NCI-H748 treated with DMSO at 0.1 percent for 48 hours (cell line): ENCODE measurements at places on chromosomes 12 and 14.

DNA sequence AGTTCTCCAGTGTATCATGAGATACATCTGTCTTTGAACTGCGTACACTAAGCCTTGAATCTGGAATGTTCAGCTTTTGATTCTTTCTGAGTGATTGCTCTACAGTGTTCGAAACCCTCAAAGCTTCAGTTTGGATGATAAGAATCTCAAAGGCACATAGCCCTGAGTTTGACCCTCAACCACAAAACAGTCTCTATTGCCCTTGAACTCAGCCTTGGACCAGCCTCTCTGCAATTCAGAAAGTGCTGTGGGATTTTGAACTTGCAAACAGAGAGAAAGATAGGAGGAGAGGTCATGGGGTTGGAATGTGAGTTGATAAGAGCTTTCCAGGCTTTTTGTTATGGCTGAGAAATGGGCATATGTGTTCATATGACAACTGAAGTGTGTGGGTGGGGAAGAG, 100.3 kb downstream of the MYRFL start:
- no peak for DNase-seq

- DNase-seq: no peak
Observed at GRCh38 chr12:80299976-80300375, 144.1 kb upstream of the PTPRQ start.

DNA sequence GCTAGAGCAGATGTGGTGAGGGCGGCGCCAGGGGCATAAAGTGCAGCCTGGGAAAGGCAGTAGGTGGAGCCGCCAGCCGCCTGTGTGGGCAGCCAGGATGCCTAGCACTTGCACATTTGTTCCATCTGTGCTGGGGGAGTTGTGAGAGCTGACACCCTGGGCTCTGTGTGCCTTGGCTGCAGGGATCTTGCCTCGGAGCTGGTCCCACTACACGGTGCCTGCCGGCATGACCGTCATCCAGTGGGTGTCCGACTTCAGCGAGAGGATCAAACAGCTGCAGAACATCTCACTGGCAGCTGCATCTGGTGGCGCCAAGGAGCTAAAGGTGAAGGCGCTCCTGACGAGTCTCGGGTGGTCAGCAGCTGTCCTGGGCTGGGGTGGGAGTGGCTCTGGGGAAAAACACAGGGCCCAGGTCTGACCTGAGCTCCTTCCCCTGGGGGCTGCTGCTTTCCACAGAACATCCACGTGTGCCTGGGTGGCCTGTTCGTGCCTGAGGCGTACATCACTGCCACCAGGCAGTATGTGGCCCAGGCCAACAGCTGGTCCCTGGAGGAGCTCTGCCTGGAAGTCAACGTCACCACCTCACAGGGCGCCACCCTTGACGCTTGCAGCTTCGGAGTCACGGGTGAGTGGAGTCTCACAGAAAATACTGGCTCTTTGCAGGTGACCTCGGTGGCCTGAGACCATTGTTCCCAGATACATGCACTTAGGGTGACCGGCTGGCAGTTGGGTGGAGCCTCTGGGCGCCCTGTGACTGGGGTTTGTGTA, 37.4 kb downstream of the HSP90AA1 start:
- DNase-seq: no peak

DNA sequence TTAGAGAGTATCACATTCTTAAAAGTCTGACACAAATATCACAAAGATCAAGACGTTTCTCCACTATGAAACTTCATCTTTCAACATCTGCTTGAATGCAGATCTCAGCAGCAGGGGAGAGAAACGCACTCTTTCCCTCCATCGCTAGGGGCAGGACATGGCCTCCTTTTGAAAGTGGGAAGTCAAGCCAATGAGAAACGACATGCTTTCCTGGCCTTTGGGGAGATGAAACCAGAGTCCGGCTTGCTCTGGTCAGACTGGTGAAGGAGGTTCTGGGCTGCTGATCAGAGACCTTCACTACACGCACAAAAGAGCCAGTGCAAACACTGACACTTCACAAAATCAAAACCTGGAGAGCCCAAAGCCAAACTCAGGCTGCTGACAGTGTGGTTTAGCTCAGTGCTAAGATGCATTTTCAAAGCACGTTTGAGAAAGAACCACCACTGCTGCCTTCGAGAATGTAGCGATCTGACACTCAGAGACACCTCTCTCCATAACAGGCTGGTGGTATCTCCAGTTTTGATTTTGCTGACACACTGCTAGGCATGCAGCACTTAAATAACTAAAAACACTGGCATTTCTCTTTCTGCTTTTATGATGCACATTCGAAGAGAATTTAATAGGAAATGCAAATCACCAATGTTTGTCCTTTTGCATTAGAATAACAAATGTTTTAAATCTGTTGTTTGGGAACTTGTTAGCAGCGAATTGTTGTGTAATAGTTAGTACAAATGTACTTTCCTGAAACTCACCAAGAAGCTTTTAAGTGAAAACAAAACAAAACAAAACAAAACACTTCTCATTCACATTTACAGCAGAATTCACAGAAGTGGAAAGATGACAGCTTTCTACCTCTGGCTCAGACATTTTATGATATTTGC, 93.9 kb upstream of the OVCH1 start:
- DNase-seq: no peak

DNA sequence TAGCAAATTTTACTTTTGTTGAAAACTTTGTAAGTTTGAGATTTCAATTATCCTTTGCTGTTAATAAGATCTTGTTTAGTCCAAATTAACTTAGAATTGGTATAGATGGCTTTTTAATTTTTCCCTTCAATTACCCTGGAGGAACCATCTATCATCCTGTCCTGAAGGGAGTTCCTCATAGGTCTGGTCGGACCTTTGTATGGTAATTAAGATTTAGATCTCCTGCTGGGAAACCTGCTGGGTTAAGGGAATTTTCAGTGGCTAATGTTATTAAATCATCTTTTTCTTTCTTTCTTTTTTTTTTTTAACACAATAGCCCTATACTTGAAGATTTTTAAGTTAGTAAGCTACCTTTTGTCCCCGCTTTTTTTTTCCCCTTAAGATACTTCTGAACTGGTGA, 63.0 kb upstream of the PRMT8 start:
- DNase-seq: no peak

GRCh38 chr12:67506739-67507138, 141.8 kb upstream of the DYRK2 start:
- DNase-seq: no peak

GRCh38 chr12:4943067-4943937, 33.6 kb downstream of the KCNA1 start:
- DNase-seq: no peak

DNA sequence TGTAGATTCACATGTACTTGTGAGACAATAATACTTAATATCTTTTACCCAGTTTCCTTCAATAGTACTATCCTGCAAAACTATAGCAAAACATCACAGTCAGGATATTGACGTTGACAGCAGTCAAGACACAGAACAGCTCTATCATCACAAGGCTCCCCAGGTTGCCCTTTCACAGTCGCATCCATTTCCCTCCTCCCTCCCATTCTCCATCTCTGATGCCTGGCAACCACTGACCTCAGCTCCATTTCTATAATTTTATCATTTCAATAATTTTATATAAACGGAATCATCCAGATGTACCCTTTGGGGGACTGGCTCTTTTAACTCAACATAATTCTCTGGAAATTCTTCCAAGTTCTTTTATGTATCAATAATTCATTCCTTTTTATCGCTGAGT, 81.5 kb downstream of the PLXNC1 start:
- no peak for DNase-seq

GRCh38 chr14:104685216-104685997, 4.0 kb upstream of the INF2 start:
- DNase-seq: no peak

DNA sequence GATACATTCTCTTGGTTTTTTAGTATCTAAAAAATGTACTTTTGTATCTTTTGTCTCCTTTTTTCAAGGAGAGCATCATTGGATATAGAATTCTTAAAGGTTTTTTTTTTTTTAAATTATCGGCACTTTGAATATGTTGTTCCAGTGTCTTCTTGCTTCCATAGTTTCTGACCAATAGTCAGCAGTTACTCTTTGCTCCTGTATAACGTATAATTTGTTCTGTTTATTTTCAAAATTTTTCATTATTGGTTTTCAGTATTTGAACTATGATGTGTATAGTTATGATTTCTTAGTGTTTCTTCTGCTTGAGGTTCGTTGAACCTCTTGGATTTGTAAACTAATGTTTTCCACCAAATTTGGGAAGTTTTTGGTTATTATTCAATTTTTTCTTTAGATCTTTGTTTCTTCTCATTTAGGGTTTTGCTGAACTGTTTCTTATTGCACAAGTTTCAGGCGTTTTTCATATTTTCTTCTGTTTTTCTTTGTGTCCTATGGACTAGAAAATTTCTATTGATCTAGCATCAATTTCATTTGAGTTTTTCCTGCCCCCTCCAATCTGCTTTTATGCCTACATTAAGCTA, 93.9 kb downstream of the PLBD1 start:
- no peak for DNase-seq

- DNase-seq: no peak
Observed at GRCh38 chr14:75548544-75548943, 26.3 kb downstream of the BATF start.

GRCh38 chr12:113030875-113031525, 25.5 kb upstream of the DTX1 start:
- DNase-seq: peak; percentile 65
